ENCODE measurements at places on chromosomes 4 and X.

GRCh38 chrX:40912166-40912565 lies 173.1 kb upstream of the USP9X start:
- no peak for DNase-seq

DNA sequence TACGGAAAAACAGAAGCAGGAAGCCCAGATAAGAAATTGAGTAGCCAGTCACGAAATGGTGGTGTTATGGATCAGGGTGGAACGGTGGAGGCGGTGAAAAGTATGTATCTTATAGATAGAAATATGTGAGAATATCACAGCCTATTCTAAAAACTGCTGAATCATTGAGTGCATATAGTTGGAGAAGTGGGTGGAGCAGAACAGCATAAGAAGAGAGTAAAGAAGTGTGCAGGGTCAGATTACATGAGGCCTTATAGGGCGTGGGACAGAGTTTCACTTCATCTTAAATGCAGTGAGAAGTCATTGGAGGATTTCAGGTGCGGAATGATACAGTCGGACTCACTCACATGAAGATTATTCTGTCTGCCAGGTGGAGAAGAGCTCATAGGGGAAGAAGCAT lies 293.1 kb downstream of the TRIML1 start:
- no peak for DNase-seq

GRCh38 chr4:165518686-165519085 lies 139.9 kb downstream of the CPE start:
- DNase-seq, result no peak

DNA sequence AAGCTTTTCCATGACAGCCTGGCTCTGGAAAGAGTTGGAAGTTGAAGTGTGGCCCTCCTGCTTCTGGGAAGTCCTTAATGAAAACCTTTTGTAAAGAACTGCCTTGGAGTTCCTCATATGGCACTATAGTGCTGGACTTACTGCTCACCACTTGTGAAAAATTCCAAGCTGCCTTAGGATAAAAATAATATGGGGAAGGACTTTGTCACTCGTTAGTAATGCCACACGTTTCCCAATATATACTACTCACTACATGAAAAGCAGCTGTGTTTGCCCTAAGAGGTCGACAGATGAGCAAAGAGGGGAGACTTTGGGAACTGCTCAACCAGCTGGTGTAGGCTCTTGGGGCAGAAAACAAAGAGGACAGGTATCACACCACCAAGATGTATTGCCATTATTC lies 11.7 kb downstream of the OPHN1 start:
- DNase-seq, result no peak
